NT2/D1 (cell line): ENCODE measurements at places on chromosomes 3 and 15.

GRCh38 chr3:9455596-9456131, 58.2 kb downstream of the SETD5 start:
- no peak for DNase-seq

DNA sequence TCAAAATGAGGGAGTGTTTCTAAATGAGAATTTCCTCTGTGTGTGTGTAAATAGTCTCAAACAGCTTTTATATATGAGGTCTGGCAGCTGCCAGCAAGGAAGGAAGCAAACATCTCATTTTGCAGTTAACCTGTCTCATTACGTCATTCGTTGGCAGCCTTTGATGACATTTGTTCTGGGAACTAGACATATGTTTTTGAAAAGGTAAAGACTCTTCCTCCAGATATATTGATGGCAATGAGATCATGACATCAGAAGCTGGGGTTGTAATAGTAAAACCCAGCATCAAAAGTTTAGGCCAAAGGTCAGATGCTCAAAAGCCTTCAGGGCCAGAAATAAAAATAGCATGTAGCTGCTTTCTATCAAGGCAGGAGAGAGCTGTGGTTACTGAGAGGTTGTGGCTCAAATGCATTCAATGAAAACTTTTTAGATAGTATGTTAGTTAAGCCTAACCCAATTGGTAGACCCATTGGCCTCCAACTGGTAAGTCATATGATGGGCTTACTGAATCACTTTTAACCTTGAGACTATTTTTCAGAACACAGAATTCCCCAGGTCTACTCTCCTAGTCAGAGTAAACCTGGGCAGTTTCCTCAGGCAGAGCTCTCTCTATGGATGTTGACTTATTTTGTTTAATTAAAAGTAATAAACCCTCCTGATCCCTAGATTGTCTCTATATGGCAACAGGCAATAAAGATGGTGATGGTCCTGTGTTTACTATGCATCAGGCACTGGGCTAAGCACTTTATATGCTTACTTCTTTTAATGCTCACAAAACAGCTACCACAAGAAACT, 386.5 kb upstream of the CFAP20DC start:
- no peak for DNase-seq

- DNase-seq, result no peak
Observed at GRCh38 chr15:68439506-68439905, 7.5 kb upstream of the ITGA11 start.

DNA sequence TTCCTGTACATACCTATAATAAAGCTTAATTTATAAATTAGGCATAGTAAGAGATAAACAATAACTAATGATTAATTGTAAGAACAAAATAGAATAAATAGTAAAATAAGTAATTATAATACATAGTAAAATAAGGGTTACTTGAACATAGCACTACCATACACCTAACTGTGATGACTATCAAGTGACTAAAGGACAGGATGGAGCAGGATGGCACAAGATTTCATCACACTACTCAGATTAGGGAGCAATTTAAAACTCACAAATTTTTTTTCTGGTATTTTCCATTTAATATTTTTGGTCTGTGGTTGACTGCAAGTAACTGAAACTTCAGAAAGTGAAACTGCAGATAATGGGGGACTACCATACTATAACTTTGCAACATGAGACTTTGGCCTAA, 14.8 kb downstream of the RFX7 start:
- no peak for DNase-seq

DNA sequence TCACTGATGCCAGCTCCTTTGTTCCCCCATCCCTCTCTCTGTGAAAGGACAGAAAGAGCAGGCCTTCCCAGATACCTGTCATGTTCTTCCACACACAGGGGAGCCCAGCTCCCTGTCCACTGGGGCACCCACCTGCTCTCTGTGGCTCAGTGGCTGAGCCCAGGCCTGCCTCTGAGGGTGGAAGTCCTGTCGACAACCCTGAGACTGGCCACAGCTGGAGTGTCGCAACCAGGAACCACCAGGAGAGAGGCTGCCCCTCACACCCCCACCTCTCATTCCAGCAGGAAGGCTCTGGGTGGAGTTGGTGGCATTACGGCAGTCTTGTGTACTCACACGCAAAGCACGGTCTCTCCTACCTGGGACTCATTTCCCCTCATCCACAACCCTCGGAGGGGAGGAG, 66.3 kb downstream of the MEGF11 start:
- no peak for DNase-seq

- no peak for DNase-seq
Observed at GRCh38 chr3:37456270-37456708, 281.9 kb upstream of the LRRFIP2 start.
